Activated CD4-positive, alpha-beta T cell treated with anti-CD3 and anti-CD28 coated beads, Interleukin-2, Interleukin-6, amounts not matched to agents 100 ng/mL and 50 ng/mL, durations not matched to agents 16 hours and 8 hours (primary cell): ENCODE measurements at places on chromosomes 1 and 21.

DNA sequence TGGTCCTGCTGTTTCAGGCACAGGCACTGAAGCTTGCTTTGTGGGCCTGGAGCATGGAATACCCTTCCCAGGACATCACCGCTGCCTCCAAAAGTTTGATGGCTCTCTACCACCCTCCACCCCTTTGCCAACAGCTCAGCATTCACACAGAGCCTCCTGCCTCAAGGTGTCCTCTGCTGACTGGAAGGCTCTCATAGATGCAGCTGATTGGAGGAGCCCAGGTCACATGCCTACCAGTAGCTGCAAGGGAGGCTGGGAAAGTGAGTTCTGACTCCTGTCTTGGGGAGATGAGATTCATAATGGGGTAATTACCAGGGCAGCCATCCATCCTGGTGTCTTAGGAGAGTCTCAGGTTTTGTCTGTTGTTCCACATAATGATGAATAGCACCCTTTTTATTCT is 124.8 kb upstream of the GRIK3 start:
- DNase-seq = peak; percentile 14

DNA sequence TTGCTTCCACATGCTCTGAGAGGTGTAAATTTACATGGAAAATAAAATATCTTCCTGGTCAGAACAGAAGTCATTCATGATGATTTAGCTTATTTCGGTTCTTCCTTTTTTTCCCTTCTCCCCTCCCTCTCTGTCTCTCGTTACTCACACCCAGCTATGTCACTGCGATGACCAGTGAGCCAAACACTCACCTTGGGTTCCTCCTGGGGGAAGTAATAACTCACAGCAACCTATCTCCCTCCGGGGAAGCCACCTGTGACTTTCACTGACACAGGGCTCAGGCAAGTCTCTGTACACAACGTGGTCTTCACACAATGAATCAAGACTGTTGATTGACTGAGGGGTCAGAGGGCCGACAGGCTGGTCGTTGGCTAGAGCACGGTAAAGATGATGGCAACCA is 135.3 kb upstream of the VANGL1 start:
- DNase-seq = no peak

DNA sequence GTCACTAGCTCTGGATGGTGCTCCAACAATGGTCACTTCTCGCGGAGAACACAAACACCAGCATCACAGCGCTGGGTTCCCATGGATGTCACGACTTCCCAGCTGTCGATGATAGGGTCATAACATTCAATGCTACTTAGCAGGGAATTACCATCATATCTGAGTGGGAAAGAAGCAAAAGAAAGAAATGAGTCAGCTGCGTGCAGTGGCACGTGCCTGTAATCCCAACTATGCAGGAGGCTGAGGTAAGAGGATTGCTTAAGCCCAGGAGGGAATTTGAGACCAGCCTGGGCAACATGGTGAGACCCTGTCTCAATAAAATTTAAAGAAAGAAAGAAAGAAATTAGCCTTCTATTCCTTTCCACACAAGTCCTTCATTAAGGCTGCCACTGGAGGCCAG is 3.6 kb upstream of the RABIF start:
- DNase-seq = no peak

DNA sequence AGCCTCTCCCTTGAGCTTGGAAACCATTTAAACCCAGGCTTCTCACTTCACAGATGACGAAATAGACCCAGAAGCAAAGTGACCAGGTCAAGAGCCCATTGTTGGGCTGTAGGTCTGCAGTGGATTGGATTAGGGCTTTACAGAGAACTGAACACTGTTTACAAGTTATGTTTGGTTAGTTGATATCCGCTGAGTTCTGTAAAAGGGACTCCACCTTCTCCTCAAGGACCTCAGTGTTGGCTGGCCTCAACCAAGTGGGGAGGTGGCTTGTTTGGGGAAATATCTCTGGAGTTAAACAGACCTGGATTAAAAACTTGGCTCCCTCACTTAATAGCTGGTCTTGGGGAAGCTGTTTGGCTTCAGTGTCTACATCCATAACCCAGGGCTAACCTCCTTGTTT is 88.1 kb downstream of the UCK2 start:
- no peak for DNase-seq

DNA sequence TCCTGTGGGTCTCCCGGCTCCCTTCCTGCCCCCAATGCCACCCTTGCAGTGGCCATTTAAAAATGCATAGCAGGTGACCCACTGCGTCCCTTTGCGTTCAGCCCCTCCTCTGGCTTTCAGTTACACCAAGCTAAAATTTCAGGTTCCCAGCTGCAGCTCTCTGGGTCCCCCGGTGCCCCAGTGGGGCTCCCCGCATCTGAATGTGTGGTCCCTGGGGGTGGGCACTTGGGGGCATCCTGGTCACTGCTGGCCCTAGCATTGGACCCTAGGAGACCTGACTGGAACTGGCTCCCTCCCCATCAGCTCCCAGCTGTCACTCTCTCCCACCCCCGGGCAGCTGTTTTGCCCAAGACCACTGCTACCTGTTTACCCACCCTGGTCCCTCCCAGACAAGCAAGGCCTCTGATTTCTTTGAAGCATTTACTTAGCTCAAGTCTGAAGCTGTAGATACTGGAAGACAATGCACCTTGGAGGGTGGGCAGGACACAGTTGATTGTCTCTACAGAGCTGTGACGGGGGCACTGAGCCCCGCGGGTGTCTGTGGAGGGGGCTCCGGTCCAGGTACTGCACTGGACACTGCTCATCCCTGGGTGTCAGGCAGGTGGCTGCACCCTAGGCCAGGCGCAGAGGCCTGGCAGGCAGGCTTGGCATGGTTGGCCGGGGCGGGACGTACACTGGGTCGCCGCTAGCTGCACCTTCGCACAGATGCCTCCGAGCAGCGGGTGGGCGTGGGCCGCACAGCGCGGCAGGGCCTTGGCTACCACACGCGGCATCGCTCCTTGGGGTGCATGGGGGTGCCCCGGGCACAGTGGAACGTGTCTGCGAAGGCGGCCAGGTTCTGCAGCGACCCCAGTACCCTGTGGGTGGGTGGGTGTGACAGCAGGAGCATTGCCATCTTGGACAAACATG is 3.9 kb downstream of the PRXL2B start:
- DNase-seq = no peak

- no peak for DNase-seq
Measured at GRCh38 chr1:200152336-200152735, 124.8 kb downstream of the NR5A2 start.
